ENCODE measurements at places on chromosomes 7 and 10. TPM values are rescaled to one million over a fixed set of nuclear protein-coding genes. Genes with fewer than 3 reads are reported as not detected.

The GRID2IP gene
- total RNA-seq: not detected

The ECHDC3 gene
- total RNA-seq: 6.9 TPM

The SPDYE1 gene
- under 0.01 TPM for total RNA-seq

DNA sequence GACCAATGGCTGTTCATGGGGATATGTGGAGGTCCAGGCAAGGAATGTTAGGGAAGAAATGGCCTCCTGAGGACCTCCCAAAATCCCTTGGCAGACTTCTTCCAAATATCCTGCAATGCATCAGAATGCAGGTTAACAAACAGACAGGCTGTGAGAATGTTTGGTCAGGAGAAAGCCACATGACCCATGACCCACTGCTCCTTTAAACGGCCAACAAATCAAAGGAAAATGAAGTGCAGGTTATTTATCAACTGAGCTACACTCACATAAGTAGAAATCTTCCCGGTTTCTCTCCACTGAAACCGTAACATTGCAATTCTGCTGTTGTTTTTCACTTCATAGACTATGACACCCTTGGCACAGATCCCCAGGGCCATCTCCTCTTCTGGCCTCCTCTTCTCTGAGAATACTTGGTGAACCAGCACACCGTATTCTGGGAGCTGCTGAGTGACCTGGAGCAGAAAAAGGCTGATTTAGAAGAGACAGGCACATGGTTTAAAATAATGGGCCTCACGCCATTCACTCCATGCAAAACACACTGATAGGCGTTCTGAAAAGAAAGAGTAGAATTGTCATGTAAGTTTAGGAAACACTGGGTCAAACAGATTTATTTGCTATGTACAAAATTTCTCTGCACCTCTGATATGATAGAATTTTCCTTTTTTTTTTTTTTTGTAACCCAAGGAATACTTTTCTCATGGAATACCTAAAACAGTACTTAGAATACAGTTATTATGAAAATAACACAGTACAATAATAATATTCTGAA lies 67.8 kb downstream of the FRMPD2 start:
- no peak for DNase-seq

DNA sequence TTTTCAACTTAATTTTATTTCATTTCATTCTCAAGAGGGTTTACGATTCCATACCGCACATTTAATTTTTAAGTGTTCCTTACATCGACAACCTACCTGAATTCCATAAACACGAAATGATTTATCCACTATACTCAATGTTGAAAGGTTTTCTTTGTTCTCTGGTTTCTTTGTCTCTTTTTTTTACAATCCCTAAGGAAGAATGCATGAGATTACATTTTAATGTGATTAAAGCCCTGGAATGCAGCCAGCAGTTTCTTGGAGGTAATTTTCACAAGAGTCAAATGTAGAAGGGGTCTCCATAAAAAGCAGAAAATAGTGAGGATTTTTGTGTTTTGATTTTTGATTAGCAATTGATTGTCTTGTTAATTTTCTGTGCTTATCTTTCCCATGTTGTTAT lies 59.2 kb upstream of the ADCY1 start:
- DNase-seq: no peak

DNA sequence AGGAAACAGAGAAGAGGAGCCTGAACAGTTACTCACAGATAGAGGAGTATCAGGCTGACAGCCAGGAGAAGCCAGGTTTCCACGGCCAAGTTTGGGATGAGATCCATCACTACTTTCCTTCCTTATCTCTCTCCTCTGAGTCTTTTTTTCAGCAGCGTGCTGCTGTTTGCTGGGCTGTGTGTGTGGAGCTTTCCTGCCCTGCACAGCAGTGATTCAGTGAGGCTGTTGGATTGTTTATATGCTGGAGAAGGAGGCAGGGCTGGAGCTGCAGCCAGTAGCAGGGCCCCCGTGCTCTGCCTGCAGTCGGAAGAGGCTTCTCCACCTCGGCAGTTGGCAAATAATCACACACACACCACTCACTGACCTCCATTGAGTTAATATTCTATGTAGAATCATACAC lies at the start of gene CYP3A7:
TSS of gene CYP3A7 (minus strand) at position 210 of the 400 bp plus-strand sequence. CDS start at position 107, 103 bp downstream.
- no peak for DNase-seq

DNA sequence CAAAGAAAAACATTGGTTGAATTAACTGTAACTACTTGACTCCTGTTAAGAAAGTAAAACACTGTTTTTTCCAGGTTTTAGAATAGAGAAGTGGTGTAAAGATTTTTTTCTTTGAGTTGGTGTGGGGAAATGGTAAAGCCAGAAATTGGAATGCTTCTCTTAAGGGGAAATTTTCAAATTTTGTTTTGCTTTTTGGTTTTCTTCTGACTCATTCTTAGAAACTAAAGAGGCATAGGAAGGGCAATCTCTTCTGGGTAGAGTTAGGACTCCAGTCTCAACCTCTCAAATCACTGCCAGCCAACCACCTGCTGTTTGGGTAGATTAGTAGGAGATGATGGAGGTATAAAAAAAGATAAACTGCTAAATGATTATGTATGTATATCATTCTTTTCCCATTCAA lies 47.7 kb upstream of the STRIP2 start:
- no peak for DNase-seq

DNA sequence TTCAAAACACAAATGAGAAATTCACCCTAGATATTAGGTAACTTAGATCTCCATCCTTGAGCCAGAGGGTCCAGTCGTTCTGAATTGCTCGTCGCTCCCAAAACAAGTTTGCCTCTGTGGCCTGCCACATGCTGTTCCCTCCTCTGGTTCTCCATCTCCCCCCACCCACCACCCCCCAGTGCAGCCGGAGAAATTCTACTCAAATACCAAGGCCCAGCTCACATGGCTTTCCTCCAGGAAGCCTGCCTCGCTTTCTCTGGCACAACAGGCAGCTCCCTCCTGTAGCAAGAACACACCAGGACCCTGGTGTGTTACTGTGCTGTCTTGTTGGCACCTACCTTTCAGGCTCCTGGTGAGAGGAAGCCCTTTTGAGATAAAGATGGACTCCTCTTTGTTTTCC lies 52.7 kb upstream of the C10orf90 start:
- no peak for DNase-seq

DNA sequence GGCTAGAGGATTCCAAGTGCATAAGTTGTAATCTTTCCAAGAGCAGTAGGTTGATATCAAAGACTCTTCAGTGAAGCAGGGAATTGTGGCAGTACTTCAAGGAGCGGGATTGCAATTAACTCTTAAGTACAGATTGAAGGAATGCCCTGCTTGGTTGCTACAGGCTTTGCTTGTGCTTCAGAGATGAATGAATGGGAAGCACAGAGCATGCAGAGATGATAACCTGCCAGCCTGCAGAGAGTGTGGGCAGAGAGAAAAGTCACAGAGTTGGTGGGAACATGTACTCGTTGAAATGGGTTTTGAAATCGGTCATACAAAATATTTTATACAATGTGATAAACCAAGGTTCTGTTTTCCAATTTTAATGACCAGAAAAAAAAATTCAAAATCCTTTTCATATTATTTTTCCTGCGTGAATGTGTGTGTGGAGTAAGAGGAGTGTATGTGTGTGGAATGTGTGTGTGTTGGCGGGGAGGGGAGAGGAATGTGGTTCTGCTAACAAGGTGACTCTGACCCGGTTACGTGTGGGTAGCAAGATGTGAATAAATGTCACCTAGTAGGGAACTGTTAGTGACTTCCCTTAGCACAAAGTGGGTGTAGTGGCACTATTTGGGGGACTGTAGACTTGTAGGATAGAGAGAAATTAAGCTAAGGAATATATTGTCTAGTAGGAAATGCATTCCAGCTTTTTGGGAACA lies 697.8 kb downstream of the GATA3 start:
- no peak for DNase-seq

DNA sequence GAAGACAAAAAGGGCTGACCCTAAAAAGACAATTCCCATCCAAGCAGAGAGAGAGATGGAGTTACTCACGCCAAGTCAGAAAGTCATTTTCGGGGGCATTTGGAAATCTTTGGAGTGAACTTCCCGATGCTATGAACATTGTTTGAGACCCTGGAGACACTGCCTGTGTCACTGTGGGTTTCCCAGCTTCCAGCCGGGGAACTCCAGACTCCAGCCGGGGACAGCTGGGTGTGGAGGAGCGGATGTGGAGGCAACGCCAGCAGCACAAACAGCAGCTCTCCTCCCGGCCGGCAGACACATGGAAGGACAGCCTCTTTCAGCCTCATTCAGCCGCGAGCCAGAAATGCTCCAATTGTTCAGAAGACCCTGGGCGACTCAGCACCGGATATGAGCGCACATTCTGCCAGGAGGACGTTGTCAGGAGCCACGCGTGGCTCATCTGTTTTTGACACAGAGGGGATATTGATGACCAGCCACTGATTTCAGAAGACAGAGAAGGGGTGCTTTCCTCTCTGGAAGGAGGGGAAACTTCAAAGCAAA lies 97.6 kb downstream of the PRPF18 start:
- DNase-seq: peak; percentile 55

Measured in mammary epithelial cell (primary cell).